ENCODE measurements at places on chromosomes 13 and 19.

- DNase-seq: no peak
Measured at GRCh38 chr19:7981199-7981598, 24.2 kb downstream of the ELAVL1 start.

DNA sequence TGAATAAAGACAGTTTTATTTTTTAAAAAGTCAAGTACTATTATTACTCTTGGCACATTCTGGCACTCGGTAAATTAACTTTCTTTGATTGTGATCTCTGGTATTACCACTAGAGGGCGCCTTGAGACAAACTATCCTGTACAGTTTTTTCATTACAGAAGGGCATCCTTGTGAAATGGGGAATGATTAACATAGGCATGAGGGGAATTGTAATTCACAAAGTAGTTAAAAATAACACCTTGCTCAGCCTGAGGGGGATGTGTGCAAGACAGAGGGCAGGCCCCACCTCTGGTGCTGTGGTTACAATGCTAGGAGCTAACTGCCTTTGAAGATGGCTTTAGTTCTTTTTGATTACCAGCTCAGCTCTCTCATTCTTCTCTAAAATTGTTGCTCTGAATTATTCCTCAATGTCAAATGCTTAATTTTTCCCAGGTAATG is 24.2 kb upstream of the C1QTNF9B start:
- DNase-seq: no peak

DNA sequence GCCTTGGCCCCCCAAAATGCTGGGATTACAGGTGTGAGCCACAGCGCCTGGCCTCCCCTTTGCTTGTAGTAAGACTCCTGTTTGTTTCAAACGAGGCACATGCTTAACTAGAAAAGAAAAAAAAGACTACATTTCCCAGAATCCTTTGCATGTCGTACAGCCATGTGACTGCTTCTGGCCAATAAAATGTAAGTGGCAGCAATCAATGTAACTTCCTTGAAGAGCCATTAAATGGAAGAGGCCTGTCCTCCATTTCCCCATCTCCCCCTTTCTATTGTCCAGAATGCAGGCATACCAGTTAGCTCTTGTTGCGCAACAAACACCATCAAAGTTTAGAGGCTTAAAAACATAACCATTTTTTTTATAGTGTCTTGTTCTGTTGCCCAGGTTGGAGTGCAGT is 10.4 kb upstream of the GPR32 start:
- no peak for DNase-seq

- no peak for DNase-seq
Measured at GRCh38 chr13:112058519-112058873, 8.5 kb upstream of the SOX1 start.

DNA sequence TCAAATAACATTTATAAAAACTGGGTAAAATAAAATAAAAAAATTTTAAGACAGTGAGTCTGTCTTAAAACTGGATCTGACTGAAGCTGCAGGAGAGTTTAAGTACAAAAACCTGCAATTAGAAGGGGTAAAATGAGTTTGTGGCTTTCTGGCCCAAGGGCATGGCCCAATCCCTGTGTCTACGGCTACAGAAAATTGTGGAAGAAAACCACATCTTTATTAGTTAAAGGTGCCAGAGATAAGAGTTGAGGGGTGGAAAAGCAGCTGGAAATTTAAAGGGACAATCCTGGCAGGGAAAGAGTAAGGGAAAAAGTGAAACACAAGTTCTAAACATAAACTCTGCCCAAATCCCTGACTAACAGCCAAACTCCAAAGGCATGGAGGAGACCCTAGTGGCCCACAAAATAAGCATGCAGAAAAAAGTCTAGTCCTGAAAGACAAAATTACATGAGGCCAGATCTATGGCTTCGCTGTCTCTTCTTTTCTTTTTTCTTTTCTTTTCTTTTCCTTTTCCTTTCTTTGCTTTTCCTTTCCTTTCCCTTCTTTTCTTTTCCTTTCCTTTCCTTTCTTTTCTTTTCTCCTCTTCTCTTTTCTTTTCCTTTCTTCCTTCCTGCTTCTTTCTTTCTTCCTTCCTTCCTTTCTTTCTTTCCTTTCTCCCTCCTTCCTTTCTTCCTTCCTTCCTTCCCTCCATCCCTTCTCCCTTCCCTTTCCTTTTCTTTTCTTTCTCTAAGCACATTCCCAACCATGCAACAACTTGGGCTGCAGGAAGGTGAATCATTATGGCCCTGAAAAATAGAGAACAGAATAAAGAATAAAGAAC is 23.5 kb upstream of the DLEU7 start:
- DNase-seq: no peak

DNA sequence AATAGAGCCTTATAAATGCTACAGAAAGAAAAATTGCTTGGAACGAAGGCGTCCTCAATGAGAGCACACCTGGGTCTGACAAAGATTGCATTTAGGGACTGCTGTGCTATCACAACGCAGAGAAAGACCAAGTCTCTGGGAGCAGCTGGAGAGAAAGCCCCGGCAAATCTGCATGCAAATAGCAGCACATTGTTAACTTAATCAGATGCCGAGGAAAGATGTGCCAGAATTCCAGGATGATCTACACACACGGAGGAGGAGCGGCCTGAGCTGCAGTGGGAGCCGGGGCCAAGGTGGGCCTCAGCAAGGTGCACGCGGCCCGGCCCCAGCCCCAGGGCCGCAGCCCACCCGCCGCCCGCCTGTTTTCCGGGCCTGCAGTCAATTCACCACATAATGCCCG is 1.4 kb downstream of the ZNF536 start:
- no peak for DNase-seq

DNA sequence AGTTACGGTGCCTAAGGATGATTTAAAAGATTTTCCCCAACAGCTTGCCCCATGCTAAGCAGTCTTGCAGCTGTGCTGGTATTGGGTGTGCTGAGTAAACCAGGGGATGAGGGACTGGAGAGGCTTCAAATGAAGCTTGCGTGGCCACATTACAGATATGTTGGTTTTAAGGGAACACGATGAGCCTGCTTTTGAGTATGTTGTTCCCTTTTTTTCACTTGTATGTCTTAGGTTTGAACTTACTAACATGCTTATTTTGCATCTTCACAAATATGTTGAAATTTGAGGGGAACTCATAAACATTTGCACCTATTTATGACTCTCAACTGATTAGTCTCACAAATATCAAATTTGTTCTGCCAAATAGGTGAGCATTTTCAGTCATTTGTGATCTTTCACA is 2.0 kb upstream of the IL17D start:
- no peak for DNase-seq

- no peak for DNase-seq
Measured at GRCh38 chr13:101025519-101025918, 350.9 kb upstream of the TMTC4 start.

DNA sequence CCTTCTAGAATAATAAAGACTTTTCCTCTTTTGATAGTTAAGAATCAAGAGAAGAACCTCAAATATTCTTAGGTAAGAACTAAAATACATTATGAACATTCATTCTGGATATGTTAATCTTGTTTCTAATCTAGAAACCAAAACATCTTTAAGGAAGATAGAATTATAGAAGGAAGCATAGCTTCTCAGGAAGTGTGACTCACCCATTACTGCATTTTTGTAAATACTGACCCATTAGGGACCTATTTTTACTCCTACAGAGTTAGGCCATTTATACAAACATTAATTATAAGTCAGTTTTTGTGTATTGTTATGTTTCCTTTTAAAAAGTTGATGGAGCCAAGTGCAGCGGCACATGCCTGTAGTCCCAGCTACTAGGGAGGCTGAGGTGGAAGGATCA is 147.1 kb downstream of the NUFIP1 start:
- DNase-seq: no peak

GRCh38 chr19:40256512-40256911 is 28.6 kb downstream of the AKT2 start:
- DNase-seq: no peak

DNA sequence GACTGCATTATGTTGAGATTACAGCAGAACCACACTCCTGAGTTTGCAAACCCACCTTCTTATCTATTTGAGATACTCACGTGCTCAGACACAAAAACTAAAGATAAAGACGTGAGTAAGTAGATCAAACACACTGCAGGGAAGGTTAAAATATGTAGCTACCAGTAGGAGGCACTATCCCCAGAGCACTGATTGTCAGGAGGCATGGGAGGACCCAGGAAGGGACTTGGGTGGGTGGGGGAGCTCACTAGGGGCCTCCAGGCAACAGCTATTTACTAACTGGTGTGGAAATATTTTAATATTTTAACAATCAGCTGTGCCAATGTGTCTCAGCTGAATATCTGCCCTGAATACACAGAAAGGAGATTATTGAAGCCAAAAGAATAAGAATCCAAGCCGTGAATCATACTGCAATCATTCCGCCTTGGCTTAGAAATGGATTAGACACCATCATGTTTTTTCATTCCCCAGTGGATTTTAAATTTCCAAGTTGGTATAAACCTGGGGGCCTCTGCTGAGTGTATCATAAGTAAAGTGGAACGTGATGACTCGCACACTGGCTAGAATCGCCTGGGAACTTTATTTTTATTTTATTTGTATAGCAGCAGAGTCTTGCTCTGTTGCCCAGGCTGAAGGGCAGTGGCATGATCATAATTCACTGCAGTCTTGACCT is 73.2 kb upstream of the CACNA1A start:
- no peak for DNase-seq

GRCh38 chr13:30289533-30289932 is 17.8 kb downstream of the KATNAL1 start:
- DNase-seq: no peak

DNA sequence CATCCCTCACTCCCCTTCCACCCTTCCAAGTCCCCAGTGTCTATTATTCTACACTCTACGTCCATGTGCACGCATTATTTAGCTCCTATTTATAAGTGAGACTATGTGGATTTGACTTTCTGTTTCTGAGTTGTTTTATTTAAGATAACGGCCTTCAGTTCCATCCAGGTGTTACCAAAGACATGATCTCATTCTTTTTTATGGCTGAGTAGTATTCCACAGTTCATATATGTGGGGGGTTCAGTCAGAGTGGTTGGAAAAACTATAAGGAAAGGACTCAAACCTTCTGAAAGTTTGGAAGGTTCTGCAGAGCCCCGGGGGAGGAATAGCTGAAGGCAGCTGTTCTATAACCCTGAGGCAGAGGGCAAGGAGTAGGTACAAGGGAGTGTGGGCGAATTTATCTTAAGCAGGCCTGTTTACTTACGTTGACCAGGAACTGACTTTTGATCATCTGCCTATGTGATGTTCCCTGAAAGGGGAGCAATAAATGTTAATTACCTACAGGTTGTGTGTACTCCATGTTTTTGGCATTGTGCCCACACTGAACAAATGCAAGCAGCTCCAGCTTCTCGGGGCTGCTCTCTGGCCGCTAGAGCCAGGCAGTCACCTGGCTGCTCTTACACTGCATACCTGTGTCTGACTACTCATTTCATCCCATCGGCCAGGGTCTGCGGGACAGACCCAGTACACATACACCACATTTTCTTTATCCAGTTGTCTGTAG is 13.5 kb upstream of the ADGRE1 start:
- DNase-seq: no peak

DNA sequence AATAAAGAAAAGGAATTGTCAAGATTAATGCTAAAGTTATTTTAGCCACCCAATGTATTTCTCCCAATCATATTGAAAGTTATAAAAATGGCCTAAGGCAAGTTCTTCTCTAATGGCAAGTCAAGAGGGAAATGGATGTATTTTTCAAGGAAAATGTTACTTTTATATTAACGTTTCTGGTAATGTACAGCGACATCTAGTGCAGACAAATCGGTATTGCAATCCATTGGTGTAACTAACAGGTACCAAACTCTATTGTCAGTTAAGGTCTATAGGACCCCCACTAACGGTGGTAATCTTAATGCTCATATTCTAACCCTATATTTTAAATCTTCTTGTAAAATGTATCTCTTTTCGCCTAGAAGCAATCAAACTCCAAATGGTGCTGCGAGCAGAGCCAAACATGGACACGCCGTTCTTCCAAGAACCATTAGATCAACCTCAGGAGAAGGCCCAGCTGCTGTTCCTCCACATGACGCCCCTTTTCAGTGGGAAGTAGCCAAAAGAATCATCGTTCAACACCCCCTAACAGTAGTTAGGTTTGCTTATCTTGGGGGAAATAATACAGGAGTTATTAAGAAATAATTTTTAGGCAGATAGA is 98.5 kb upstream of the PABPC3 start:
- no peak for DNase-seq

DNA sequence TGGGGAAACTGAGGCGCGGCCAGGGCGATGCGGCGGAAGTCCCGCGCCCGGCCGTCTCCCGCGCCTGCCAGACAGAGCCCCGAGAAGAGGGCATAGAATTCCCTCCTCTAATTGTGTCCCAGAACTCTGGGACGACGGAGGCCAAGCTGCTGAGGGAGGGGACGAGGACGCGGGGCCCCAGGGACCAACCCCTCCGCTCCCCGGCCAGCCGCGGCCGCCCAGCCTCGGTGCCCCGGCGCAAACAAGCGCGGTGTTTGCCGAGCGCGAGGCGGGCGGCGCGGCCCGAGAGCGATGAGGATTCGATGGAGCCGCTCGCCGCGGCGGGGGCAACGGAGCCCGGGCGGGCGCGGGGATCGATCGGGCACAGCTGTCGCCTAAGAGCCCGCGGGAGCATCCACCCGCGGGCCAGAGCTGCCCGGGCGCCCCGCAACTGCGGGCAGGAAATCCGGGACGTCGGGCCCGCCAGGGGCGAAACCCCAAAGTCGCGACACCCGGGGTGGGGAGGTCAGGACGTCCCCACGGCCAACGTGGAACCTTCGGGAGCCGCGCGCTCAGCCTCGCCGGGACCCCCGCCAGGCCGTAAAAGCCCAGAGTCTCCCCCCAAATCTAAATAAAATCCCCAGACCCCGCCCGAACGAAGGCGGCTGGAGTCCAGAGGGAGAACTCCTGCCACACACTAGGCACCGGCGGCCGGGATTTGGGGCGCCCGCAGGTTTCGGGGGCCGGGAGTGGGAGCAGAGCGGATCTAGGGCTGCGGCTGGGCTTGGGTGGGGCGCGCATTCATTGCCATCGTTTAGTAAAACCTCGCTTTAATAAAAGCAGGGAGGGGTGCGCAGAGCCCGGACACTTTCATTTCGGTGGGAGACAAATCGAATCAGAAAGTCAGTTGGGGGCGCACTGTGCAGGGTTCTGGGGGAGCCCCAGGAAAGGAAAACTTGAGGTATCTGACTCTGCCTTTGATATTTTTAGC is 3.6 kb upstream of the ONECUT3 start:
- no peak for DNase-seq

DNA sequence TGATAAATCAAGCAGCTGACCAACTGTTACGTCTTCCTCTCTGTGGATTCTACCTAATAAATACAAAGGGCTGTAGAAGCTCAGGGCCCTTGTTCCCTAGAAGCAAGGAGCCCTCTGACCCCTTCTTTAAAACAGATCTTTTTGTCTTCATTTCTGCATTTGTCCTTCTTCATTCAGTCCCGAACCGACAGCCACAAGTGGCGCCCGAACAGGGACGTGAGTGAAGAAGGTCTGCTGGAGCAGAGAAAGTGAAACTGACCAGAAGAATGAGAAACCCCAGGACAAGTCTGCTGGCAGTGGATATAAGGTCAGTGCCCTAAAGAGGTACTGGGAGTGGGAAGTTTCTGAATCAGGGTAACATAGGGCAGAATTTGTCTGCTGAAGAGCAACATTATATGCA is 13.1 kb downstream of the ZNF773 start:
- DNase-seq: no peak

Measured in activated CD4-positive, alpha-beta T cell treated with anti-CD3 and anti-CD28 coated beads for 24 hours (primary cell).